ENCODE measurements at places on chromosomes 2 and 18. TPM values are rescaled to one million over a fixed set of nuclear protein-coding genes. Genes with fewer than 3 reads are reported as not detected.

- DNase-seq = no peak
Measured at GRCh38 chr2:32947076-32947483, 327 bp downstream of the LTBP1 start.

GRCh38 chr2:96695602-96696001 lies 44.3 kb downstream of the LMAN2L start:
- no peak for DNase-seq

The EMILIN1 gene
- total RNA-seq = 0.71 TPM

- DNase-seq = no peak
Measured at GRCh38 chr2:18290386-18290785, 270.1 kb downstream of the RDH14 start.

The GCKR gene
- total RNA-seq = not detected

GRCh38 chr2:239378021-239378917 lies 22.6 kb downstream of the HDAC4 start:
- no peak for DNase-seq

GRCh38 chr2:235358981-235359471 lies 134.8 kb upstream of the AGAP1 start:
- DNase-seq = no peak

- no peak for DNase-seq
Measured at GRCh38 chr2:5803547-5803946, 111.4 kb downstream of the SOX11 start.

GRCh38 chr18:40066368-40066767 lies 1888.7 kb upstream of the PIK3C3 start:
- DNase-seq = no peak

DNA sequence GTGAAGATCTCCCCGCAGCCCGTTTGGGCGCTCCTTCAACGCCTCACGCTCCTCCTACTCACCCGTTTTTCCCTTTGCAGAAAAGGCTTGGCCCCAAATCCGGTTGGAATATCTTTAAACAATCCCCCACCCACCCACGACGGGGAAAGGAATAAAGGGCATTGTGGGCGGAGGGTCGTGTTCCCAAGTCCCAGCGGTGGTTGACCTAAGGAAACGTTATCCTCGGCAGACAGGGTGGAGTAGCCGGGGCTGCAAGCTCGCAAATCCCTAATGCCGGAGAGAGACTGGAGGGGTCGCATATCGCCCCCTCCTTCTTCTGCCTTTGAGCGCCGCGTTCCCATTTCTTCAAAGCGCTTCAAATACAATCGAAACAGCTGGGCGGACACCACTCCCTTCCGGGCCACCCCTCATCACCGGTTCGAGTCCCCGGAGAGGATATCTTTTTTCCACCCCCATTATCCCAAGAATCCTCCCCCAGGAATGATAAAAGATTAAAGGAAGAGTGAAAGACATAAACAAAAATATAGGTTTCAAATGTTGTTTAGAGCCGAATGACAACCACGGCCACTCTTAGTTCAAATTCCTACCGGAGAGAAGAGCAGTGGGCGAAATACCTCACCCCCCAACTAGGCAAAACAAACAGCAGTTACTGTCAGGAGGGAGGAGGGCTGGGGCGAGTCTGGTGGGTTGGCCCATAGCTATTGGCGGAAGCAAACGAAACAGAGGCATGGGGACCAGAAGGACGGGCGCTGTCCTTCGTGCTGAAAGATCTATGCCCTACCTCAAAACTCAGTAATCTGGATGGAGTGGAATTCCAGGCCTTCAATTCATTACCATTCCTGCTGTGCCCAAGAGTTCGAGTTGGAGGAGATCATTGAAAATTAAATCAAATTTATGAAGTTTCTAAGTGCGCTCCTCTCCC lies 2.8 kb upstream of the GAD1 start:
- peak; percentile 45 for DNase-seq

DNA sequence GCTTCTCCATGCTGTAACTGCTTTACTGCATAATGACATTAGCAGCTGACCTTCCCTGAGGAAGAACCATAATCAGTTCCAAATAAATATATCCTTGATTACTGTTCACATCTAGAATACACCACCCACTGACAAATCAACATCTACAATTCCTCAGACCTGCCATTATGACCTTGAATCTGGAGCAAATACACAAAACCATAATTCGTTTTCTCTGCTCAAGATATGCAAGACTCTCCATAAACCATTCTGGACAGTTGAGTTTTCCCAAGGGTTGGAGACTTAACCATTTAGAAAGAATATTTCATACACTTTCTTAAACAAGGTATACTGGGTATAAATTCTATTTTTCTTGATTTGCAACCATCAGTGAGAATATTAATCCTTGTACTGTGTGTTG lies 11.8 kb downstream of the C2orf76 start:
- no peak for DNase-seq

GRCh38 chr18:38752430-38752829 lies 1186.8 kb upstream of the CELF4 start:
- no peak for DNase-seq

The IGFBP2 gene
- total RNA-seq = 479 TPM

- no peak for DNase-seq
Measured at GRCh38 chr2:234996941-234997270, 45.1 kb downstream of the SH3BP4 start.

DNA sequence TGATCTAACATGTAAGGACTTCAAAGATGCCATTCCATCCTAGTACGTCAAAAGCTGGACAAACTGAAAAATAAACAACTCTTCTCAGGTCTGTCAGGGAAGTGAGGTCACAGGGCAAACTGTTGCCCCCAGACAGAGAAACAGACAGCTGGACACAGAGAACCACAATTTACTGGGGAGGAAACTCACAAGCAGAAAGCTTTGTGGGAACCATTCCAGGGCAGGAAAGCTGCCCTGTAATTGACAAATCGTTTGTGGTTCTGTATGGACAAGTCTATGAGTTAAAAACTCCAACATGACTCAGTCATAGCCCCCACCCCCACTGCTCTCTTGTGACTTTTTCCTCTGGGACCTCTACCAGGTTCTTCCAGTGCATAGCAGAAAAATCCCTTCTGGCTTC lies 28.4 kb downstream of the MCEE start:
- DNase-seq = no peak

- peak; percentile 65 for DNase-seq
Measured at GRCh38 chr2:12452185-12452584, 264.6 kb upstream of the TRIB2 start.

DNA sequence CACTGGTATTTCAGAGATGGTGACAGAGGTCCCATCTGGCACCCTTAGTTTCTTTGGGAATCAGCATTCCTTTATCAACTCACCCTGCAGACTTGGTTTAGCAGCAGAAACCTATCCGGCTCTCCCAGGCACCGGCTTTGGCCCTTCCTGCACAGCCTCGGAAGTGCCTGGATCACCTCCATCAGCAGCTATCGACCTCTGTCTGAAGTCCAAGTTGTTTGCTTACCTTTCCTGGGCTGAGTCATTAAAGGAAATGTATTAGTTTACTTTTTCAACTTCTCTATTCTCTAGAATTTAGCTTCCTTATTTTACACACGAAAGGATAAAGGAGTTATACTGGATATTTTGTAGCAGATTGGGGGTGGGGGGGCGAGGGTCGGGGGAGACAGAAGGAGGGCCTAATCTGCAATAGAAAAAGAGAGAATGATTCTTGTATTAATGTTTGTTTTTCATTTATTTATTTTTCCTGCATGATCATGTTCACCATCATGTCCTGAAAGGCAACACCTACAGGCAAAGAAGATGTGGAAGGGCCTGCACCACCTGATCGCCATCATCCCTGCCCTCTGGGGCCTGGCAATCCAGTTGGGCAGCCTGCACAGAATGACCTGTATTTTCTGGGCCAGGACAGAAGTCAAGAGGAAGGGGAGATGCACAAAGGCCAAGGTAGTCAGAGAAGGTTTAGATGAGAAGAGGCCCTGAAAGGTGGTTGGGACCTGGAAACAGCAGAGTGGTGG lies 22.1 kb upstream of the MAT2A start:
- no peak for DNase-seq

- peak; percentile 62 for DNase-seq
Measured at GRCh38 chr18:32930695-32931301, 158.0 kb upstream of the KLHL14 start.

DNA sequence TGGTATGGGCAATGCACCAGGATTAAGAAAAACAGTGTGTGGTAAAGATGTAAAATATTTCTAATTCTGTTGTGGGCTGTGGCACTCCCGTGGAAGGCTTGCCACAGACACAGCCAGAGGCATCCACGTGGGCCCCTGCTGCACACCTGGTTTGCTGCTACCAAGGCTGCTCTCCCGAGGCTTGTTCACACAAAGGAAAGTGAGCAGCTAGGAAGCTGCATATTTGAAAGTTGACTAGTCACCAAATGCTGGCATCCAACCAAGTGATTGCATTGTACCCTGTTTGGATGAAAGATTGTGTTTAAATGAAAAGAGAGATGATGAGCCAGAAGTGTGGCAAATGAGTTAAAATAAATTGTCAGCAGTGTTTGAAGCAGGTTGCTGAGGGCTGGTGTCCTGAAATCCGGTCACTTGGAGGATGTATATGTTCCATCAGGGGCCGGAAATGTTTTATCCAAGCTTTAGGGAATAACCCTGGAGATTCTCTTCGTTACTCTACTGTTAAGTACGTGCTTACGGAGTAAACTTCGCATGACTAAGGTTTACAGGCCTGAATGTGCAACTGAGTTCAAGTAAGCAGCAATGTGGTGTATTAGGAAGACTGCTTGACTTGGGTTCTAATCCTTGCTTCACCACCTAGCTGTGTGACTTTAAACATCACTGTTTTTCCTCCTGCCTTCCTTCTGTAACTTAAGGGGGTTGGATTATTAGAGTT lies 86.1 kb downstream of the MSH2 start:
- DNase-seq = no peak

DNA sequence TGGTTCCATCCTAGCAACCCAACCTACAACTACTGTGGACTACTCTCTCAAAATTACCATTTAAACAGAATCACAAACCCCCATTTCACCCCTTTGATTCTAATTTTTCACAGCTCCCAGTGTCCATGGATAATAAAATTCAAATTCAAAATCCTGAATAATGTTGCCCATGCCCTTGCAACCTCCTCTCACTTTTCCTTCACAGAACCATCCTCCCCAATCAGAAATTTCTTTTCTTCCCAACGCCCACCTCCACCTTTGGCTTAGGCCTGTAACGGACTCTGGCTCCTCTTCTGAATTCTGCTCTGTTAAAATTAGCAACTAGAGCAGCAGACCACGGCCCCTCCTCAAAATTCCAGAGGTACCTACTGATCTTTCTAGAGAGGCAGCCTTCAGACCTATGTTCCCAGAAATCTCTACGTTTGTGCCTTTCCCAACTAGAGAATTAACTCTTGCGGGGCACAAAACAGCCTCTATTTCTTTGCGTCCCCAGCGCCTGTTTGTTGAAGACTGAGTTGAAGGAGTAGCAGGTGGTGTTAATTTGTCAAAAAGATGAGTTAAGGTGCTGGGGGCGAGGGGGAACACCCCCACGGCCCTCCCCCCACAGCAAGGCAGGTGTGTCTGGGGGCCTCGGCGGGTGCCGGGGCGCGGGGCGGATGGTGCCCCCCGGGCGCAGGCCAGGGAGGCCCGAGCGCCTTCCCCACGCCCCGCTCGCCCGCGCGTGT lies 428 bp upstream of the MAP3K20 start:
- DNase-seq = no peak

GRCh38 chr18:54607213-54608027 lies 16.4 kb downstream of the DYNAP start:
- no peak for DNase-seq

DNA sequence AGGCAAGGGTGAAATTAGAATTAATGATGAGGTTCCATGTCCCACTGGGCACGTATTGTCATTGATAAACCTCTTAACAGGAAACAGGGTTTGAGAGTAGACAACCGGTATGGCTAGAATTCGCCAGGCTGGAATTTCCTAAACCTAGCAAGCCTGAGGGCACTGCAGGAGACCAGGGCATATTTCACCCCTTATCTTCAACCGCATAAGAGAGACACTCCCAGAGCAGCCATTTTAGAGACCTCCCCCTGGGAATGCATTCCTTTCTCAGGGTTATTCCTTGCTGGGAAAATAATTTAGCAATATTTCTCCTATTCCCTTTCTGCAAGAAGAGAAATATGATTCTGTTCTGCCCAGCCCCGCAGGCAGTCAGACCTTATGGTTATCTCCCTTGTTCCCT lies 334.6 kb upstream of the LYPD1 start:
- no peak for DNase-seq

GRCh38 chr18:35161934-35162333 lies 78.9 kb upstream of the ZNF397 start:
- DNase-seq = no peak

The MAPK4 gene
- total RNA-seq = 55.8 TPM

GRCh38 chr18:75638776-75639471 lies 211.4 kb upstream of the SMIM21 start:
- no peak for DNase-seq

The GTF2A1L gene
- not detected for total RNA-seq

GRCh38 chr18:4035521-4035920 lies 419.6 kb downstream of the DLGAP1 start:
- DNase-seq = no peak

- DNase-seq = no peak
Measured at GRCh38 chr2:8334866-8335325, 347.0 kb upstream of the ID2 start.

The YPEL5 gene
- total RNA-seq = 53.6 TPM

The CXXC1 gene
- total RNA-seq = 19.4 TPM

DNA sequence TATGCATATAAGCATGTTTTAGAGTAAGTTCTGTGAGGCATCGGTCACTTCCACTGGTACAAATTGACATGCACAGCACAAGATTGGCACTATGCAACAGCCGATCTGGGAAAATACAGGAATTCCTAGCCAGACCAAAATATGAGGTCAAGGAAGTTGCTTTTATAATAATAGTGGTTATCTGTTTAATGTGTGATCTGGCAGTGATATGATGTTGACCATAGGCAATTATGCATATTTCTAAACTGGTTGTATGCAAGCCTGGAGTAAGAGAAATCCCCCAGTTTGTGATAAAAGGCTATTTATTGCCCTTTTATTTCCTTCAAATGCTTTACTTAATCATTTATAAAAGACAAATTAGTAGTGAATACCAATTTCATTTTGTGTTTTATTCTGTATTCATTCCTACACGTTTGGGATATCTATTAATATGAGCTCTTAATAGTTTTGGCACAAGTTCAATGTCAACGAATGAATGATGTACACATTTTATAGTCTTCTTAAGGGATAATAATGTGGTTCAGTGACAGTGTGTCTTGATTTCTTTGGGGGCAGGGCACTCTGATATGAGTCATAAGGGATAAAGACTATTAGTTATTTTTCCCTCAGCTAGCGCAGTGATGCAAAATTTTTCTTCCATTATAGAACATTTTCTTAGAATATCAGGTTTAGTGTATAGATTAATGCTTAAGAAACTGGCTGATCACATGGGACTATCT lies 34.7 kb upstream of the ZEB2 start:
- DNase-seq = no peak

- DNase-seq = no peak
Measured at GRCh38 chr2:42041377-42042127, 6.3 kb upstream of the PKDCC start.

Data from SK-MEL-5 (cell line).